Anterior cingulate cortex (tissue), 58 donors: ENCODE measurements at places on chromosomes 2 and 18.

- no peak for DNase-seq
Observed at GRCh38 chr18:56541793-56542192, 96.6 kb downstream of the TXNL1 start.

- DNase-seq, result no peak
Observed at GRCh38 chr18:6901286-6901926, 171.9 kb downstream of the ARHGAP28 start.

DNA sequence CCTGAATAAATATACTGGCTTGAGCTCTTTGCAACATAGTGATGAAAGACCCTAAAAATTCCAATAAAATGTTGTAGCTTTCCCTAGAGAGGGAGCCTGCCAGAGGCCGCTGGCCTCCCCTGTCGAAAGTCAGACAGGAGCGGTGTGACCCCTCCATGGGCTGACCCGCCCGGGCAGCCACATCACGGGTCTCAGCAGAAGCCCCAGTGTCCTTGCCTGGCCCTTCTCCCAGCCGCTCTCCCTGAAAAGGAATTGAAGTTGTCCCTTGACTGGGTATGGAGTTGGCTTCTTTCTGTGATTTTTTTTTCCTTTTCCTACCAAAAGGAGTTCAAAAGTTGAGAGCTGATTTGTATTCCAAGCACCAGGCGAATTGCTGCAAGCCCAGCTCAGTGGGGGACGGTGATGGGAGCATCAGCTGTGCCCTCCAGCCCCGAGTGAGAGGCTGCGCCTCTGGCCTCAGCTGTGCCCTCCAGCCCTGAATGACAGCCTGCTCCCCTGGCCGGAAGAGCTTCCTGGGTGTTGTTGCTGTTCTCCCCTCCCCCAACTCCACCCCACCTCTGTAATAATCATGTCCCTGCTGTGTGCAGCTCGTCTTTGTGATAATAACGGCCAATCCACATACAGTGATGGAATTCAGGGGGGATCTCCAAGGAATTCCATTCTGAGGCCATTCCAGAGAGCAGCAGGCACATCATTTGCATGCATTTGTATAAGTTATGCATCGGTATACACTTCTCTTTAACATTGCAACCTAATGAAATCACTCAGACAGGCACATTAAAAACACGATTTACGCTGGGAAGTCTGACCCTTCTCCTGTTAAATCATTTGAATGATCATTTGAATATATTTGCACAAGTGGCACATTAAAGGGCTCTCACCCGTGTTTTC, 501.0 kb downstream of the EIPR1 start:
- DNase-seq, result no peak

GRCh38 chr2:71776227-71776626, 322.9 kb downstream of the DYSF start:
- no peak for DNase-seq

GRCh38 chr2:36355151-36355889, at the start of gene CRIM1:
CRIM1 (plus strand) TSS chr2:36355778; CDS start chr2:36356293, 515 bp downstream.
- DNase-seq, result peak; percentile 71

DNA sequence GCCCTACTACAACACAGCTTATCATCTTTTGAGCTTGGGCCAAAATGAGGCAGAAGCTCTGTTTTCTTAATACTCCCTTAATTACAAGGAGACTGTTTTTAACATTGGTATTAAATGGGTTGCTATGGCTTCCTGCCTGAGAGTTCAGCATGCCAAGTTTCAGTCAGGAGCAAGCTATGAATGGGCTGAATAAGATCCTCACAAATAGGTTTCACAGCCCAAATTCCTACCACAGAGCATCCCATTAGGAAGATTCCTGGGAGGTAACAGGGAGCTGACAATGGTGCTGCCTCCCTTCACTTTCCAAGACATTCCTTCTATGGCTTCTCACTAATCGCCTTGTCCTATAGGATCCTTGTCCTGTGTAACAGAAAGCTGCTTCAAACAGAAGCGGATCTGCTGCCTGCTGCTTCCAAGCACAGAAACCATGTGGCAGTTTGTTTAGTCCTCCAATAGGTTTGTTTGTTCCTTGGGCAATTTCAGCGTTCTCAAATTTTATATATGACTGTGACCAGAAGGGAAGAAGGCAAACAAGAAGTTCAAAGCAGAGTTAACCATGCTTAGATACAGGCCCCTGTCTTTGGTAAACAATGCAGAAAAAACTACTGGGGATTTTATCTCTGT, 70.9 kb downstream of the NCKAP5 start:
- DNase-seq, result no peak

- no peak for DNase-seq
Observed at GRCh38 chr18:28404694-28405093, 227.8 kb upstream of the CDH2 start.

- no peak for DNase-seq
Observed at GRCh38 chr2:16584084-16584483, 81.5 kb downstream of the CYRIA start.

DNA sequence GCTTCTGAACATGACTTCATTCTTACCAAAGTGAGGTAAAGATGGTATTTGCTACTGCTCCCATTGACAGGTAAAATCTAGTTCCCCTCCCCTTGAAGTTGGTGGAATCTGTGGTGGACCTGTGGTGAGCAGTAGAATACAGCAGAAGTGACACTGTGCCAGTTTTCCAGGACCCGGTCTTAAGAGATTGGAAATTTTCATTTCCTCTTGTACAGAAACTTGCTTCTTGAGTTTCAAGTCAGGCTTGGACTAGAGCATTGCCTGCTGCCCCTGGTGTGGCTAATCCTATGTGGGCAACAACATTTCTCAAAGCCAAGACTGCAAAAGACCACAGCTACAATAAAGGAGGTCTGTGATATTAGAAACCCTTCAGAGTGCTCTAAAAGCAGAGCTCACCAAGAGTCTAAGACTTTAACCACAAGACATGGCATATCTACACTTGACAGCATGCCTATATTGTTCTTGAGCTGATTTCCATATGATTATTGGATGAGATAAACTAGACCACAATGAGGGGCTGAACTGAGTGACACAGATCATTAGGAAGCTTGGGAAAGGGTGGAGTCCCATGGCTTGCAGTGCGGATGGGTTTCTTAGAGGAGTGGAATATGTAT, 458.1 kb downstream of the BCL11A start:
- no peak for DNase-seq

DNA sequence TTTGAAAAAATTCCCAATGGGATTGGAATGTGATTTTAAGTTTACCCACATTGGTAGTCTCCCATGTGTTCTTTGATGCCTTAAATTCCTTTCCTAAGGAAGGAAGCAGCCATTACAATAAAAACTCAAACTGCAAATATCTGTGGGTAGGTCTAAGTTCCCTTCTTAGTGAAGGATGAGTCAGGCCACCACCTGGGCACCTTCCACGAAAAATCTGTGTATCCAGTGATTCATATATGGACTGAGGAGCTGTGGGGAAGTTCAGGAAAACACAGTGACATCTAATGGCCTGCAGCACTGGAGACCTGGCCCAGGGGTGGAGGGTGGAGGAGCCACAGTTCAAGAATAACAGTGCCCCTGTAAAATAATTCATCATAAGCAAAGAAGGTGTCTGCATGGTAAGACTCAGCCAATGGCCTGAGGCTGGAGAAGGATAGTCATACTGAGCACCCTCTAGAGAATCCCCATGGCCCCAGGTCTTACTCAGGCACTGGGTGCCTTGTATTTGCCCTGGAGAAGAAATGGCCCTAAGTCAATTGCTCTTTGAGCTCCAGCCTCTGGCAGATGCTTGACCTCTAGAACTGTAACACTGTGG, 248.6 kb downstream of the SP3 start:
- DNase-seq, result no peak

- no peak for DNase-seq
Observed at GRCh38 chr18:22783662-22784076, 149.5 kb upstream of the RBBP8 start.

GRCh38 chr2:237390235-237390634, 23.7 kb downstream of the COL6A3 start:
- DNase-seq, result no peak

DNA sequence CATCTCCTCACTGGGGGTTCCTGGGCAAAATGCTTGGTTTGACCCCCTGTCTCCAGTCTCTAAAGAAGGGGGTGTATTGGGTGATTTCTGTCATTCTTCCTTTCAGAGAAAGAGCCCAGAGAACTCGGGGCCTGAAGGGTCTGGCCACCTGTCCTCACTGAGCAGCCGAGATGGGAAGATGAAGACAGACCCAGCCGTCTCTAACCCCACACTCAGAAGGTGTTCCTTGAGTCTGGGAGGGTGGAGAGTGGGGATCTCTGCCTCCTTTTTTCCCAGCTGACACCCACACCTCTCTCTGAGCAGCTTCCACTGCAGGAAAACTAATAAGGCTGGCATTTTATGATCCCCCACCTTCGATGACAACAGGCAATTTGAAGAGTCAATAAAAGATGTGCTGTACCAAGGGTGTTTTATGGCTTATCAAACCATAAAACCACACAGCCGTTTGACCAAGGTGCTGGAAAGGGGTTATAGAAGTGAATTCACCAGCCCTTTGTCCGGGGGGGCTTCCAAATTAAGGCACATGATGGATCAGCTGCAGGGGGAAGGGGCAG, 213.8 kb downstream of the SMAD2 start:
- DNase-seq, result no peak

GRCh38 chr2:152961351-152961750, 242.9 kb downstream of the ARL6IP6 start:
- DNase-seq, result no peak

- DNase-seq, result no peak
Observed at GRCh38 chr2:210673117-210673516, 116.7 kb downstream of the CPS1 start.

- no peak for DNase-seq
Observed at GRCh38 chr2:177733-178132, 86.1 kb downstream of the SH3YL1 start.

- no peak for DNase-seq
Observed at GRCh38 chr2:126846241-126846640, 52.4 kb upstream of the TEX51 start.

DNA sequence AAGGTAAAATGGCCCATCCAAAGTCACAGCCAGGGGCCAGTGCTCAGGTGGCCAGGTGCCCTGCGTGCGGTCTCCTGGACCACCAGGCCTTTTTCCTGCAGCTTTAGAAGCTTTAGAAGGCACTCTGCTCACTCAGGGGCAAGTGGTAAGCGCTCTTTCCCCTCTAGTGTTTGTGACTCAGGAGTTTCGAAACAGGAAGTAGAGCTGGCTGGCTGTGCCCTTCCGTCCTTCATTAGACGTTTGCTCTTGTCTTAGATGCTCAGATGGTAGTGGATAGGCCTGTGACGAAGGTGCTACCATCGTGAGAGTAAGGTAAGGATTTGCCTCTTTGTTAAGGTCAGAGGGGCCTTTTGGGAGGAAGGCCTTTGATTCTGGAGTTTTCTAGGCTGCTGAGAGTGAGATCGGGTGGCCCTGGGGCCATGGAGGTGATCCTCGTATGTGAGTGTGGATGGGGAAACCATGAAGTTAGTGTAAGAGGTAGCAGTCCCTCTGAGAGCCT, at the start of gene CASP8:
Gene CASP8 (plus strand): TSS at position 235 of the 499 bp plus-strand sequence. CDS start 5,951 bp downstream, outside the sequence.
- no peak for DNase-seq

- no peak for DNase-seq
Observed at GRCh38 chr2:219521066-219521880, 7.0 kb downstream of the ASIC4 start.

- DNase-seq, result no peak
Observed at GRCh38 chr2:188474316-188474715, 182.6 kb downstream of the GULP1 start.

DNA sequence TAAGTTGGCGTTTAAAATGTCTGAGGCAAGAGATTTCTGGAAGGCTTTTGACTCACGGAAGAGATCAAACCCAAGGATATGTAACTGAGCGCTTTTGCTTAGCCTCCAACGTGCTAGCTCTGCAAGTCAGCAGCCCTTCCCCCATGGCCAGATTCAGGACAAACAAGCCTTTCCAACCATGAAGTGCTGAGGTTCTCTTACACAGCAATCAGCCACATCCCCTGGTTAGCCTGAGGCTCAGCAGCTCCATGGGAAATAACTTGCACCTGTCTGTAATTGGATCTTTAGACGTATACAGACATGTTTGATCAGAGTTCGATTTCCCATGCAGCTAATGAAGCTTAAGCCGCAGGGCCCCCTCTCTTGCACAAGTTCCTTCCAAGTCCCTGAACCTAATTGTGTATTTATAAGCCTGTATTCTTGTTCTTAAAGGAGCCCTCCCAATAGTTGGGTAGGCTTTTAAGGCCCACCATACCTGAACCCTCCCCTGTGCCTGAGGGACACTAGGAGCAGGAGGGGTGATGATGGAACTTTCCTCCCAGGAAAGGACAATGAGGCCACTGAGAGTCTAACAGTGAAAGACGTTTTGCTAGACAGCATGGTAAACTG, 2.1 kb upstream of the TMEM131 start:
- DNase-seq, result no peak
